ENCODE measurements at places on chromosomes 2 and 18.

- no peak for DNase-seq
Observed at GRCh38 chr2:196515051-196515450, 124.5 kb upstream of the CCDC150 start.

- no peak for DNase-seq
Observed at GRCh38 chr2:60230037-60230436, 323.4 kb downstream of the BCL11A start.

DNA sequence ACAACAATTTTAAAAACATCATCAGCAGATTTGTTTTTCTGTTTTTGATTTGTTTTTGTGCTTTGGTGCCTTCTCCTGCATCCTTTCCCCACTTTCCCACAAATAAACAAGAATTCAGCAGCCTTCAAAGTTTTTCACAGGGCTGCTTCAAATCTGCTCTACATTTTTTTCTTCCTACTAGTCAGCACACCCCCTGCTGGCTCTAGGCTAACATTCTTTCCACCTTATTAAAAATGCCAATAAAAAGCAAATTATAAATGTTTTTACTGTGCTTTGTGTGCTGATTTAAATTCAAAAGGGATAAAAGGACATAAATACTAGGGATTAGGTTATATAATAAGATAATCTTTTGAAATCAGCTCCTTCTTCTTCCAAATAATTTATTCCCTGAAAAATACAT, 6.2 kb upstream of the CNTNAP5 start:
- no peak for DNase-seq

DNA sequence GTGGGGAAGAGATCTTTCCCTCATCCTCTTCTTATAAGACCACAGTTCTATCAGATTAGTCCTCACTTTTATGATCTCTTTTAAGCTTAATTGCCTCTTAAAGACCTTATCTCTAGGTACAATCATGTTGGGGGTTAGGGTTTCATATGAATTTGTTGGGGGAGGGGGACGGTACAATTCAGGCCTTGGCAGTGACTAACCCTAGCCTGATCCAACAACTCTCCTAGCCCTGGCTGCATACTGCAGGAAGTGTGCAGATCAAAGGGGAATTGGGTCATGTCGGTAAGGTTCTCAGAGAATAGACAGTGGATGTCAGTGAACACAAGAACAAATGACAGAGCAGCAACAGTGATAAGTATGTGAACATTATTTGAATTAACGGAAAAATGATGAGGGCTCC, 16.4 kb downstream of the CAPN13 start:
- DNase-seq = no peak

- DNase-seq = no peak
Observed at GRCh38 chr2:25314514-25315315, 27.0 kb downstream of the DNMT3A start.

DNA sequence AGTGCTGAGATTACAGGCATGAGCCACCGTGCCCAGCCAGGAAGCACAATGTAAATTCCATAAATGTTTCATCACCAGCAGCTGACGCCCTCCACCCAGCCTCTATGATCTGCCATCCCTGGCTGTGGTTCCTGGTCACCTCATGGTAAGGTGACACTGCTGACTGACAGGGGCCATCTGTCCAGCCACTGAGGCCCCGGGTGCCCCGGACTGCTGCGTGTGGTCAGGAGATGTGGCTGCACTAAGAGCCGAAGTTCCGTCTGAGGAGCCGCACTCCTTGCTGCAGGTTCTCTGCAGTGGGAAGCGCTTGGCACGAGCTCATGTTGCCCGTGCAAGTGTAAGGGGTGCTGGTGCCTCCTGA, 10.9 kb downstream of the NTSR2 start:
- no peak for DNase-seq

DNA sequence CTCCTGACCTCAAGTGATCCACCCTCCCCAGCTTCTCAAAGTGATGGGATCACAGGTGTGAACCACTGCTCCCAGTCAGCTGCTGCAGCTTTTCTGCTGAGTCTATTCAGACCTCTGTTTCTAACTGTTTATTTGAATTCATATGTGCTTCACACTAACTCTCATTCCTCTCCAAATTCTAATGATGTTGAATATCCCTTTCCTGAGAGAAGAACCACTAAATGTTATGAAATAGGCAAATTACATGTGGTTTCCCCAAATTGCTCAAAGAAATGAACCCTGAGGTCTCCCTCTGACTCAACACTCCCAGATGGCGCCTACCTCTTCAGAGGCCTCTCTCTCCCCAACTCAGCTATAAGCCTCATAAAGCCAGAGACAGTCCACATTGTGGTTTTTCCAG, 98.6 kb downstream of the IRS1 start:
- no peak for DNase-seq

GRCh38 chr2:179442206-179442605, 177.6 kb upstream of the SESTD1 start:
- no peak for DNase-seq

GRCh38 chr2:182625814-182626213, 90.2 kb upstream of the DNAJC10 start:
- no peak for DNase-seq

GRCh38 chr2:65866148-65866547, 433.7 kb upstream of the SPRED2 start:
- no peak for DNase-seq

- no peak for DNase-seq
Observed at GRCh38 chr2:2238726-2239269, 92.3 kb downstream of the MYT1L start.

DNA sequence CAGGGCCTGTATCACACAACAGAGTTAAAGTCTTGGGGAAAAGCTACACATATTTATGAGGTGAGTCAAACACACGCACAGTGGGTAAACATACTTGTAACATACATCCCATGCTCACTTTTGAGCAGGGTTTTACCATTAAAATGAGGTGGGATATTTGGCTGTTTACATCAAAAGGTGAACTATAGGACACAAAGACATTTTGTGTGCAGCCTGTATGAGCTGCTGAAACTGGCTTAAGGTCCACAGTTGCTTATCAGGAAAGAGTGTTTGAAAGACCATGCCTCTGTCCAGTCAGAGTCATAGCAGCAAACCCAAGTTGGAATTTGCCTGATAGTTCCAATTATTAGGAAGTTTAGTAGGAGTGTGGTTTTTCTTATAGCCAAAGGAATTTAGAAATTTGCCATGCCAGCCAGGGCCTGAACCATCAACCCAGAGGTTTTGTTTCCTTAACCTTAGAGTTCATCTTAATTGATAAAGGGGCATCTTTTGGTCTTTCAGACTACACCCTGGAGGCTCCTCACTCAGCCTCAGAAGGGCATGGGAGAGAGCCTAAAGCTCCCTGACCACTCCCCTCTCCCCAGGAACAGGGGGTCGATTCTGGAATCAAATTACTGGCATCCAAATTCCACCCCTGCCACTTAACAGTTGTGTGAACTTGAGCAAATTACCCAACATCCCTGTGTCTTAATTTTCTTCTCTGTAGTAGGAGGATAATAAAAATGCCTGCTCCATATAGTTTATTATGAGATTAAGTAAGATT, 29.9 kb upstream of the L3MBTL4 start:
- DNase-seq = no peak

GRCh38 chr18:46160050-46160798, 56.0 kb downstream of the HAUS1 start:
- peak; percentile 76 for DNase-seq

- DNase-seq = no peak
Observed at GRCh38 chr2:100603414-100603813, 40.6 kb downstream of the PDCL3 start.

GRCh38 chr2:170013802-170014551, 164.0 kb upstream of the MYO3B start:
- no peak for DNase-seq

DNA sequence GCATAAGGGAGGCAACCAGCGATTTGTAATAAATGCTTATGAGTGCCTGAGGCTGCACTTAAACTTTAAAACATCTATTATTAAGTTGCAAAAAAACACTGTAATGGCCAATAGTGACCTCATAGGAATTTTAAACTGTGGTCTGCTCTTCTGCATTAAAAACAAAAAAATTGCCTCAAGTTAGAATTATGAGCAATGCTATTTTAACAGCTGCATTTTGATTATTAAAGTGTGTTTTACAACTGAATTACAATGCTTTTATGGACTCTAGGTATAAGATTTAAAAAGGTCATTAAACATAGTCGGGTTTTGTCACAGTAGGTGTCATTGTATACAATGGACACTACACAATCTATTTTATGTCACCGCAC, 528.7 kb upstream of the FANCL start:
- DNase-seq = no peak

DNA sequence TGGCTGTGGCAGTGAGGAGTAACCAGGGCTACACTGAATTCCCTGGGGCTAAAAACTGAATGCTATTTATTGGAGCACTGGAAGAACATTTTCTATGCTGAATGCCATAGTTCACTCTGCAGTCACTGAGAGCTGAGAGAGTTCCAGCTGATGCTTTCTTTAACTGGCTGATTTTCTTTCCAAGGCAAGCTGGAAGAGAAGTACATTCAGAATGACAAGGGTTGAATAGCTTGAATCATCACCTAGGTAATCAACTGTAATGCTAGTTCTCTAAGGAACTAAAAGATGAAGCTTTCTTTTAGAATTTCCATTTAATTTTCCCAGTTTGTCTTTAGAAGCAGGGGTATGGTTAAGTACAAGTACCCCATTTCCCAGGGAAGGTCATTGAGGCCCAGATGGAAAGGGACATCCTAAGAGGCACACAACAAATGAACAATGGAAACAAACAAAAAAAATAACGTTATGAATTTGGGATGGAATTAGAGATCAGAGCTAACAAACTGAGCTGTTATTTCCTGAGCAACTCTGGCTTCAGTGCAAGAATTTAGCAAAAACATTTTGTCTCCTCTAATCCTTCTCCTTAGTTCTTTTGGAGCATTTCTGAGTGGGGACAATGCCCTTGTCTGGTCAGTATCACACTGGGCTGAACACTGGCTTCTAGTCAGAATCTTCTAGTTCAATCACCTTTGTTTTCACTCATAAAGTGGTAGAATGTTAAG, 132.8 kb upstream of the REG3A start:
- DNase-seq = no peak

DNA sequence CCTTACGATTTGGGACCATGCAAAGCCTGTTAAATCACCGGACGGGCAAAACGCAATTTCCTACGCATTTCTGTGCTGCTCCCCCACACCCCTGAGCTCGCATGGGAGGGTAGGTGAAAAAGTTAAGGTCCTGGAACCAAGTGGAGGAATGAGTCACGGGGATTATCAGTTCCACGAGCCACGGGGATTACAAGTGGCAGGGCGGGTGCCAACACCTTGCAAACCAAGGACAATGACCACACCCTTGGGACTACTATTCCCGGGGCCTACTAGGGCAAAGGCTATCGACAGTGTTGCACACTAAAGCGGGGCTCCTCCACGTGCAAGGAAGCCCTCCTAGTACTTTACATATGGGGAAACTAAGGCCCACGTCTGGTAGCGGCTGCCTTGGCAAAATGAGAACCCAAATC, 447 bp downstream of the RETSAT start:
- no peak for DNase-seq

- no peak for DNase-seq
Observed at GRCh38 chr2:127638361-127639110, 7.4 kb upstream of the GPR17 start.

DNA sequence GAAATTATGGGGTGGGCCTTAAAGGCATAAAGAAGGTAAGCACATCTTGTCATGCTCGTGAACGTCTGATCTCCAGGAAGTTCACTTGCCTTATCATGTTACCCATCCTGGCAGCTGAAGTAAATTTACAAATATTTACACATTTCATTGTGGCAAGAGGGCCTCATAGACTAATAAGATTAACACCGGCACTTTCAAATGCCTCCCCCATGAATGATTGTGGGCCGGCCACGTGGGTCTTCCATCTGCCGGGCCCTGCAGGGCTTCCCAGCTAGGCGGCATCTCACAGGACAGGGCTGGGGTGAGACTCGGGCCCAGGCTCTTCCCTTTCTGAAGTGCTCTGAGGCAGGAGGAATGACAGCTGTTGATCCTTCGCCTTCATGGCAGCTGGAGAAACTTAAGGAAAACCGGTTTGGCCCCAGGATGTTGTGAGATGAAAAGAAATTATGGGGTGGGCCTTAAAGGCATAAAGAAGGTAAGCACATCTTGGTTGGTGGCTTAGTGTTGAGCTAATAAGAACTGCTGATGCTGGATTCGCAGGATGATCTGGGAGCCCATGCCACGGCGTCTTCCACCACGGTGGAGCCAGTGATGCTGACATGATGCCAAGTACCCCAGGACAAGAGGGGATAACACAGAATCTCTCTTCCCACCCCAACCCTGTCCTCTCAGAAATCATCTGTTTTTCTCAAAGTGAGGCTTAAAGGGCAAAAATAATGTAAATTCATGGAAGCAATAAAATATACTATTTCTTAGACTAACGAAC, 176.3 kb downstream of the SEPTIN10 start:
- no peak for DNase-seq

DNA sequence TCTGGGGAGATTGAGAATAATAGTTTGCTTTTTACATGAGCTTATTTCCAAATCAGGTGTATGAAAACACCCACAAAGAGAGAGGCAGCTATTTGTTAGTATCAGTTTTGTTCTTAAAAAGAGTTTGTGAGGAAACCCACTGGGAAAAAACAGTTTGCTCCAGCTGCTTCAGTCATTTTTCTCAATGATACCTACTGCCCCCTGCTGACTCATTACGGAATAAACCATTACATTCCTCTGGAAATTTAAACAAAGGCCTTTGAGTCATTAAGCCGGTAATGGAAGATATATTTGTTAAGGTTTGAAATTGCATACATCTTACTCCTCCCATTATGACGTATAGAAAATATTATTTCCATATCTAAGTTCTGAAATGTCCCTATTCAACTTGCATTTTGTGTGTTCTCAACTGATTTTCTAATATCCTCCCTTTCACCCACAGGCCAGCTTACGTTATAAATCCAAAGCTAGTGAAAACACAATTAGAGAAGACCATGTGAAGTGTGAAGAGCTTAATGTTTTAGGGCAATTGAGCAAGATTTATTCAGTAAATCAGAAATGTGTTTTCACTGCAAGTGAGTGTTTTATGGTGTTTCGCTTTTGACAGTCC, 761.6 kb downstream of the DSC3 start:
- DNase-seq = peak; percentile 14

- DNase-seq = peak; percentile 14
Observed at GRCh38 chr18:36850527-36851201, 21.7 kb downstream of the KIAA1328 start.

DNA sequence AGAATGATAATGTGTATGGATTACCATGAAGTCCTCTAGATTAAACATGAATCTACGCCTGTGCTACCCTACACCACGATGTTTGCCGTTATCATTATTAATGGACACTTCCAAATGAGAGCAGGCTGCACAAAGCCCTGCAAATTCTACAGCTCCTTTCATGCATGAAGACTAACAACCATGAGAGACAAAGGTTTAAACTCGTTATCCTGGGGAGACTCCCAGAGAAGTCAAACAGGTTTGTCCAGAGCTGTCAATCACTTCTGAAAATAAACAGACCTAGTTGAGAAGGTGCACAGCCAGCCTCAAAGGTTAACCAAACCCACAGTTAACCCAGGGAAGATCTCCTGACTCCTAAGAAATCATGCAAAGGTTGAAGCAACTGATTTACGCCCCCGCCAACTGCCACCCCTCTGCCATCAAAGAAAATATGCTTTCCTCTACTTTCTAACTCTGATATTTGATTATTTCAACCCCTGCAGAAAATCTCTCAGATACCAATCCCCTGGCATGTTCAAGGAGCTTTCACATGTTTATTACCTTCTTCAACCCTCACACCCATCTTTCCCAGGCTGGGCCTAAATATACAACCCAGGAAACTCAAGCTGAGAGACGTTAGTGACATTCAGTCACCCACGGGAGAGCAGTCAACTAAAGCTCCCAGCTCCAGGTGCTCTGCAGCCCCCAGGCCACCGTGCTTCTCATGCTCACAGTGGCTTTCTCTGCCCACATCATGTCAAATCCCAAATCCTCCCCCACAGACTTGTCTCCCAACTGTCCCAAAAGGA, 35.9 kb downstream of the MYO5B start:
- DNase-seq = peak; percentile 26
